ENCODE measurements at places on chromosomes 16 and 17.

DNA sequence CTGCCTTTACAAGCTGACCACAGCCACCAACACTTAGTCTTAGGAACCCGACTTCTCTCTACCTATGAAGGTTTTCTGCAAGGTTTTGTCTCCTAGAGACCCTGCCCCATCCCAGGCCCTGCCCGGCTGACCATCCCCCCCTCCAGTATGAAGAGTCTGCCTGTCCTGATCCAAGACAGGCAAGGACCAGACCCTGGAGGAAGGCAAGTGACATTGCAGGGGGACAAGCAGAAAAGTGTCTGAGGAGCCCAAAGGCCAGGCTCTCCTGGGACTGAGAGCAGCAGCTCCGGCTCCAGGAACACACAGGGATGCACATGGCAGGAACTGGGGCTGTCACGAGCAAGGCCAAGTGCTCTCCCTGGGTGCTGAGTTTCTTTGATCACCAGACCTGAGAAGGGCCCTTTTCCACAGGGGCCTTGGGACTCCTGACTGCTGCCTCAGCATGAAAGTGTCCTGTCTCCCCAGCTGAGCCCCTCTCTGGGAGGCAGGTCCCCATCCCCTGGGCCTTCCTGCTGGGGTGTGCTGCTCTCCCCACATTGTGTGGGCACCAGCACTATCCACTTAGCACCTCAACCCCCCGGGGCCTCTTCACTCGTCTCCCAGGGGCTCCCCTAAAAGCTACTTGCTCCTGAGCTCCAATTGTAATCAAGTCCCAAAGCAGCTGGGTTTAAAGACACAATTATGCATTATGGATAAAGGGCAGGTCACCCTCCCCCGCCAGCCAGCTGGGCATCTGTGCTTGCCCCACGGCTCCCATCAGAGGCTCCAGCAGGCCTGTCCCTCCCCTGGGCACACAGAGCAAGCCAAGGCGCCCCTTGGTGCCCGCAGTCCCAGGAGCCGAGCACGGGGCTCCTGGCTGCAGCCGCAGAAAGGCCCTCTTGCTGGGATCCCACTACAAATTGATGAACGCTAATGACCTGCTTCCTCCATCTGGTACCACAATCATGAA, 11.6 kb upstream of the CACNG4 start:
- DNase-seq: no peak

GRCh38 chr16:48498769-48499631, 111.0 kb downstream of the N4BP1 start:
- no peak for DNase-seq

- DNase-seq: no peak
Observed at GRCh38 chr17:62084585-62084984, 19.5 kb upstream of the MED13 start.

DNA sequence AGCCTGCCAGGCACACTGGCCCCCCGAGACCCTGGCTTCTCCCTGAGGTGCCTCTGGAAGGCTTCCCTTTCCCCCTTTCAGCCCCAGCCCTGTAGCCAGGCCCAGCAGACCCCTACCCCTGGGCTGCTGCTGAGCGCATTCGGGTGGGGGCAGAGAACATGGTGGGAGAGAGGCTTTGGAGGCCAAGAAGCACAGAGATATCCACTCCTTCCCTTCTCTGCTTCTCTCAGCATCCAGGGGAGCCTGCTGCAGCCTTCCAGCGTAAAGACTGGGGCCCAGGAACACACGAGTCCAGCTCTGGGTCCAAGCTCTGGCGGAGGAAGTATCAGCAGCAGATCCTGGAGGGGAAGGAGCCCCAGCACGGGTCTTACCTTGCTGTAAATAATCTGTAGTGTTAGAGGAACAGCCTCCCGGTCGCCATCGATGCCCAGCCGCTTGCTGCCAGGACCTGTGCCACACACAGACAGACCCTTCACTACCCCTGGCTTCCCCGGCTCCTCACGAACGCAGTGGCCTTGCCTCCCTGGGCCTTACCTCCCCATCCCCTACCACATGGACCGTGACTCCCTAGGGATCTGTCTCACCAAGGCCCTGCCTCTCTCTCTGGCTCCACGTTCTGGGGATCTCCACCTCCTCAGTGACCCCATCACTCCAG, 17.0 kb upstream of the PIK3R6 start:
- DNase-seq: no peak

- DNase-seq: no peak
Observed at GRCh38 chr17:27457360-27457715, 1.1 kb downstream of the KSR1 start.
